ENCODE measurements at places on chromosomes 1 and 21.

DNA sequence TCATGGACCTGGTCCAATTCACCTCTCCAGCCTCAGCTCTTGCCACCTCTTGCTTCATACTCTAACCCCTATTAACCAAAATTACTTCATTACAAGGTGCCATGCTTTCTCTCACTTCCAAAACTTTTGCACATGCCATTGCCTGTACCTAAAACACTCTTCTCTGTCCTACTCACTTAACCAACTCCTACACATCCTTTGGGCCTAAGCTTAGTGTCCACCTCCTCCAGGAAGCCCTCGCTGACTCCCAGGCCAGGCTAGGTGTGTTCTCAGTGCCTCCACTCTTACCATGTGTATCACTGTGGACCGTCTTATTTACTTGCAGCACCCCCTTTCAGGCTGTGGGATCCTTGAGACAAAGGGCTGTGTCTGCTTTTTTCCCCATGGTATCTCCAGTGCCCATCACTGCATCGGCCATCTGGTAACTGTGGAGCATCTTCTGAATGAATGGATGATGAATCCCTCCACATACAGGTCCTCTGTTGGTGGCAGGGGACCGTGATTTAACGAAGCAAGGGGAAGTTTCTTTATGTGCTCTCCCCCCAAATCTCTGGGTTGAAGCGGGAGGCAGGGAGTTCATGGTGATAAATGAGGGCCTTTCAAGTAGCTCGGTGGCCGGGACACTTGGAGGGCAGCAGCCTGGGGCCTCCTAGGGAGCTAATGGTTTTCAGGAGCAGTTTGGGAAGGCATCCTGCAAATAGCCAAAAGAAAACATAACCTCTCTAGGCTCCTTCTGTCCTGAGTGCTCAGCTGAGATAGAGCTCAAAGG, 111.9 kb downstream of the TRABD2B start:
- DNase-seq, result no peak

DNA sequence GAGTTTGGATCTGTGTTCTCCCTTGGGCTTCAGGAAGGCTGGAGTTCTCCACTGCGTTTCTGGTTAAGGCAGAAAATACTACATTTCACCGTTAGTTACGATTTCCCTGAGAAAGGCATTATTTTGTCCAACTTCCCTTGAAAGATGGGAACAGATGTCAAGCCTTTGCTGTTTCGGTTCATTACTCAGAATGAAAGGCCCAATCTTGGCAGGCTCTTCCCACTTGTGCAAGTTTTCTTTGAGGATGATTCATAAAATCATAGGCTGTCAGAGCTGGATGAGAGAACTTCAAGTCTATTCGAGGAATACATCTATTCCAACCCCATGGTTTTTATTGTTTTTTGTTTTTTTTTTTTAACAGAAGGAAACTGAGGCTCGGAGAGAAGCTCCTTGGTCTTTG, 205.2 kb downstream of the GRIK3 start:
- peak; percentile 21 for DNase-seq

GRCh38 chr1:9689011-9689706, 37.6 kb downstream of the PIK3CD start:
- peak; percentile 85 for DNase-seq

GRCh38 chr1:69246710-69247109, 321.0 kb upstream of the LRRC7 start:
- peak; percentile 6 for DNase-seq

DNA sequence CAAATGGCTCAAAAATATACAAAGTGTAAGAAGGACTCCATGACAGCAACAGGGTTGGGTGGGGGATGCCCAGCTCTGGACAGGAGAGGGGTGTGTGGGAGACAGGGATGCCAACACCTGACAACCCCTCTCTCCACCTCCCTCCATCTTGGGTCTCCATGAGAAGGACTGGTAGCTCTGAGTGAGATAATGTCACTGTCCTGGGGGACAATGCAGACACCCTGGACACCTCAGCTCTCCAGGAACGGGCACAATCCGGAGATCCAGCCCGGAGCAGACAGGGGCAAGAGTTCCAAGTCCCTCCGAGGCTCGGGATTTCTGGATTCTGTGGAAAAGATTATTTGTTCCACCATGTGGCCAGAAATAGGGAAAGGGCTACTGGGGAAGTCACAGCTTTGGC, 122.5 kb downstream of the GLIS1 start:
- DNase-seq, result no peak

All from GM23248 (cell line).